Caco-2 (cell line): ENCODE measurements at places on chromosomes 16 and 17. TPM values are rescaled to one million over a fixed set of nuclear protein-coding genes. Genes with fewer than 3 reads are reported as not detected.
A peak's percentile ranks its signal among the peaks of the same experiment; 100 is the strongest.

GRCh38 chr16:11349599-11350276, 4.5 kb downstream of the RMI2 start:
- H3K27ac ChIP-seq: peak overlapping the region; percentile 76
- H3K36me3 ChIP-seq: peaks cover 1% of the 10 kb centered on the region
- no peak for DNase-seq
- no peaks in the 10 kb centered on the region for H3K27me3 ChIP-seq
- 0 out of 2 replicates have a peak, but pooled peaks cover 3% of the 10 kb centered on the region for H3K4me1 ChIP-seq

DNA sequence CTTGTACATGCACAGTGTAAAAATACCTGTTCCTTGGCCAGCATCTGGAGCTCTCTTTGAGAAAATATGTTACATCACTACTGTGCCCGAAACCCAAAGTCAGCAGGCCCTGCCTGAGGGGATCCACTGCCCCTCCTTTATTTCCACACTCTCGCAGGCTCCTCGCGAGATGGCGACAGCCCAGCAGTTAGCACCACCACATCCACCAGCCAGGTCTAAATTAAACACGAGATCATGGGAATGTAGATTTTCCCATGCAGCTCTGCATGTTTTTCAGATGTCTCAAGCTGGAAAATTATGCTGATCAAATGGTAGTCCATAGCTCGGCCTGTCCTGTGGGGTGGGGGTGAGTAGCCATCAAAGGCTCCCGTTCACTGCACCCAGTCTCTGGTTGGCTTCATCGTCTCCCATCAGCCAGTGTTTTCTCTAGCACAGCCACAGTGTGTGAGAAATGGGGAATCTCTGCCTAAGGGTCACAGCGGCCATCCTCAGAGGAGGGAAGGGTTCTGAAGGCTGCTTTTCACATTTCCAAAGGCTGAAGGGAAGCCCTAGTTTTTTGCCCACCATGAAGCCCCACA, 34.7 kb downstream of the EPN2 start:
- no peaks in the 10 kb centered on the region for H3K4me1 ChIP-seq
- H3K27ac ChIP-seq: no peak overlapping the region
- no peak for DNase-seq
- H3K27me3 ChIP-seq: no peaks in the 10 kb centered on the region

RND2 gene
- 1.2 and 1.7 TPM in 2 replicates for total RNA-seq

ADAP2 gene
- 1.8 and 3.1 TPM in 2 replicates for total RNA-seq
